ENCODE measurements at places on chromosomes 11 and 22. TPM values are rescaled to one million over a fixed set of nuclear protein-coding genes. Genes with fewer than 3 reads are reported as not detected.
A peak's percentile ranks its signal among the peaks of the same experiment; 100 is the strongest.

Gene SLC22A9
- not detected for total RNA-seq

DNA sequence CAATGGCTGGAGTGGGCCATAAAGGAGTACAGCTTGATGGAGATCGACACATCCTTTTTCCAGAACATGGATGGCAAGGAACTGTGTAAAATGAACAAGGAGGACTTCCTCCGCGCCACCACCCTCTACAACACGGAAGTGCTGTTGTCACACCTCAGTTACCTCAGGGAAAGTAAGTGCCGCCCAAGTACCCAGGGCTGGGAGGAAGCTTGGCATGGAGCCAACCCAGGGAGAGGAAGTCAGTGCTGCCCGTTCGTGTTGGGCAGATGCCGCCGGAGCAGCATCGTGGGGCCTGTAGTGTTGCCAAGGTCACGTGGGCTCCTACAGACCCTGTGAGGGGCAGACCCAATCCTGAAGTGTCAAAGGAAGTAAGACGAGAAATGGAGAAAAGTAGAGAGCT, 78.9 kb downstream of the FLI1 start:
- no peak for DNase-seq

DNA sequence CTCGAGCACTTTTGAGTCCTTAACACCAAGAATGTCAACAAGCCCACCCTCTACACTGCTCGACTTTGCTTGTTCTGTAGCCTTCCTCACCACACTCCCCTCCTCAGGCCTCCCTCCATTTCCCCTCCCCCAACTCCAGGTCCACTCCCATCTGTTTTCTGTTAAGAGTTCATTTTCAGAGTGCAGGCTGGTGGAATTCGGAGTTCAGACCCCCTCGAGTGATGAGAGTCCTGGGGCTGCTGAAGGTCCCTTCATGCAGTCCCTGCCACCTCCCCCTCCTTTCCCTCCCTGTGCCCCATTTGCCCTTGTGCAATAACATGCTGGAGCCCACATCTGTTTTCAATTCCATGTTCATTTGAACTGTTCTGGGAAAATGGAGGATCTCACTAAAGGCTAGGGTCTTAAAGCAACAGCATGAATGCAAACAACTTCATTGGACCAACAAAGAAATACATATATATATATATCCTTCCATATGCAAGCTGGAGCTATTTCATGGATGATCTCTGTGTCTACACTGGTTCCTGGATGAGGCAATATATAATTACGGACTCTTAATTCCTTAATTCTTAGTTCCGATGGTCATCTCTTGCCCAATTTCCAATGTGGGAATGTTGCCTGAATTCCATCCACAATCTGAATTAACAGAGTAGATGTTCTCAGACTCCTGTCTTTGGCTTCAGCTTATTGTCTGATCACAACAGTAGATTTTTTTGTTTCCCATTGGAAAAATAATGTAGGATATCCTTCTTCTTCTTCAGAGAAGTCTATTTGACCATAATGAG, 340.4 kb downstream of the ETS1 start:
- peak; percentile 55 for DNase-seq

GRCh38 chr11:105466582-105467228, 143.2 kb upstream of the GRIA4 start:
- DNase-seq = peak; percentile 78

DNA sequence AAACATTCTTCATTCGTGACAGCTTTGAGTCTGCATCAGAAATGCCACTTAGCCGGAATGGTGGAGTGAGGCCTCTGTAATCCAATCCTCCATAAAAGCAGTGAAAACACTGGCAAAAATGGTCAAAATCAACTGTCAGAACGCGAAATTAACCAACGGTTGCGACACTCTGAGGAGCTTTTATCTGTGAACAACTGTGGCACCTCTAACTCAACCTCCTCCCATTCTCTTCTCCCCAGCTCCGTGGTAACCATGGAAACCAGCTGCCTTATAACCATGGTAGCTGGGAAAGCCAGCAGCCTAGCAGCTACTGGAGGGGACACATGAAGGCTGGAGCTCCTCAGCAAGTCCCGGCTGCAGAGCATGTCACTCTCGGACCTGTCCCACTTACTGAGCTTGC, 20.3 kb downstream of the AP2A2 start:
- DNase-seq = peak; percentile 63

DNA sequence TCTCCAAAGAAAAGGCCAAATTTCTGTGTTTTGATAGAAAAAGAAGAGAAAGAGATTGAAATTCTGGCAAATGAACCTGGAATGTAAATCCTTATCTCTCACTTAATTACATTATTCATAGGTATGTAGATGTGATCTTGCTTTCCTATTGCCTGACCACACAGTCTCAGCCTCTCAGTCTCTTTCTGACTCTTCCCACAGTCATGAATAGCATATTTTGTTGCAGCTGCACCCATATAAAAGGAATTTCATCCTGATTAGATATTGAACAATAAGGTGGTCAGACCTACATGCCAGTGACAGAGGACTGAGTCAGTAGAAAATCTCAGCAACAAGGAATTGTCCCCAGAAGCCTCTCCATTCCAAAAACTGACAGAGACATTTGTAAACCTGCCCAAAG, 62.9 kb upstream of the LRRC4C start:
- DNase-seq = no peak

Gene MYEOV
- total RNA-seq = 3.2 TPM

- DNase-seq = no peak
Measured at GRCh38 chr11:15406851-15407351, 292.2 kb downstream of the INSC start.

GRCh38 chr11:64599698-64600211, 8.7 kb downstream of the SLC22A12 start:
- no peak for DNase-seq
